ENCODE measurements at places on chromosomes 7 and 10.

- DNase-seq, result no peak
Measured at GRCh38 chr10:77926566-77927401, at the start of gene DLG5. TSS of gene DLG5 (minus strand) at chr10:77926755. CDS start at chr10:77926520, 235 bp downstream.

- no peak for DNase-seq
Measured at GRCh38 chr10:121449482-121449924, 148.7 kb downstream of the FGFR2 start.

DNA sequence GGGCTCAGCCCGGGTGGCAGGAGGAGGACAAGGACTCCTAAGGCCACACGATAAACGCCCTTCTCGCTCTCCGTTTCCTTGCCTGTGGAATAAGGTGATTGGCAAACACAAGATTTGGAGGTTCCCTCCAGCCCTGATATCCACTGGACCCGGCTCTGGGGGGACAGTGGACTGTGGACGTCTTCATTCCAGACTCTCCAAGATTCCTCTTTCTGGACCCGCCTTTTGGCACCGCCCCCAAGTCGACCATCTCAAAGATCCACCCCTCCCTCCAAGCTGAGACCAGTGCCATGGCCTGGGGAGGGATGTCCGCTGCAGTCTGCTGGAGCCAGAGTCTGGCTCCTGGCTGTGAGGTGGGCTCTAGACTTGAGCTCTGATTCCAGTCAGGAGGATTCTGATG, 23.6 kb downstream of the ZNF783 start:
- no peak for DNase-seq

GRCh38 chr7:74545921-74546320, 92.2 kb downstream of the GTF2IRD1 start:
- DNase-seq, result no peak

DNA sequence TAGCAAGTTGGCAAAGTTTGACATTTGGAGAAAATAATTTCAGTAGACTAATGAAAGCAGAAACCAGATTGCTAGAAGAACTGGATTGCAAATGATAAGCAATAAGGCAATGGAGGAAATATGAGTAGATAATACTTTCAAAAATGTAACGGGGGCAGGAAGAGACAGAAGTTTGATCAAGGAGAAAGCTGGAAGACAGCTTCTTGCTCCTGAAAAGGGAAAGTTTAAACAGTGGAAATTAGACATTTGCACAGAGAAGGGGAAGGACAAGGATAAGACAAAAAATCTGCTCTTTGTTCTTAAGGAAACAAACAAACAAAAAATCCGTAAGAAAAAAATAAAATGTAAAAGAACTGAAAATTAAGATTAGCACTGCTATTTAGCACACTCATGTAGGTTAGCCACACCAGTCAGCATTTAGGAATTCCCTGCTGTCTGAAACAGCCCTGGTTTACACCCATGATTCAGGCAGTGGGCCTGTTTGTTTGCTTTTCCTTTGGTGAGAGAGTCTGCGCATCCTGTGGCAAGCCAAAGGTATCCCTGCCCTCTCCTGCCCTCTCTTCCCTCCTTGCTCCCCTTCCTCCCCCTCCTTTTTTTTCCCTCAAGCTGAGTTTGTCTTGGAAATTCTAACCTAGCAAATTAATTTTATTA, 104.3 kb upstream of the CAV2 start:
- DNase-seq, result no peak

DNA sequence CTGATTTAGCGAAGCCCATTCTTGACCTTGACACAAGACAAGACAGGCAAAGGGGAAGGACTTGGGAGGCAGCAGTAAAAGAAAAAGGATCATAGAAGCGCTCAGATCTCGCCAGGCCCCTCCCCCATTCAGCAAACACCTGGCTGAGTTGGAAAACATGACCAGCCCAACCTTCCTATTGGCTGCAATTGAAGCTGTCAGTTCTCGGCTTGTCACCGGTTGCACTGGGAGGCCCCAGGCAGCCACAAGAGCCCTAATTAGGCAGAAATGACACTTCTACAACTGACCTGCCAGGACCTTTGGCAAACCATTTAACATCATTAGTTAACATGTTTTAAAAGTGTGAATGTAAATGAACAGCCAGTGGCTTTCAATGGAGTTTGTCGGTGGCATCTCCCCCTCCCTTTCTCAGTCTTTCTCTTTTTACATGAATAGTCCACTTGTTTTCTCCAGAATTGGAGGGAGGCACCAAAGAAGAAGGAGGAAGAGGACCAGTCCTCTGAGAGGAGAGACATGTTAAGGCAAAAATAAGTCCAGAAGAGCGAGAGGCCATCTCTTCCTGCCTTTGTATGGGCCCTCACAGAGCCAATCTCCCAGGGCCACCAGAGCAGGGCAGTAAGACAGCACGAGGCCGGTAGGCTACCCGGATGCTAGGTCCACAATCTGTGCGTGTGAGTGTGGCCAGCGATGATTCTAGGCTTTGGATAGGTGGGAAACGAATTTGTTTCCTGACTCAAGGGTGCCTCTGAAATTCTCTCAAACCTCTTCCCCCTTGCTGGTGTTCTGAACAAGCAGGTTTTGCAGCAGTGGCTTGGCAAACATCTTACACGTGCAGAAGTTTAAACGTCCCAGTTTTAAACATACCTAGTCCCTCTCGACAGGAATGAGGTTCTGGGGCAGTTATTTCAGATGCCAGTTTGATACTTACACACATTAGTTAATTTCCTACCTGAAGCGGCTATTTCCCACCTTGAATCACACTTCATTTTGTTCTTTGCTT, 15.0 kb upstream of the ENO4 start:
- DNase-seq, result no peak

DNA sequence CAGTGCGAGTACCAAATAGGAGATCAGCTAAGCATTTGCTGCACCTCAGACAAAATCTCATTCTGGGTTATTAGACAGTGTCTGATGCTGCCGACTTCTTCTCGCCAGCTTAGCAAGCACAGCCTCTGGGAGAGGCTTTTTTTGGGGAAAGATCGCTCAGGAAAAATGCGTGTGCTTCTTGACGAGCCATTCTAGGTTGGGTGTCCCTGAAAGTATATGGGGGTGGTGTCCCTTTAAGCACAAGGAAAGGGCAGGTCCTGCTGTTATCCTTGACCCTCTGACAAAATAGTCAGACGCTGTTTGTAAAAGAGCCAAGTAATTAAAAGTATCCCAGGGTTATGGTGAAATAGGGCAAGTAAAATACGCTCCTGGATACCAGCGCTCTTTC, 540.1 kb upstream of the FZD8 start:
- DNase-seq, result no peak

- no peak for DNase-seq
Measured at GRCh38 chr10:125035136-125035535, 93.2 kb downstream of the ZRANB1 start.

DNA sequence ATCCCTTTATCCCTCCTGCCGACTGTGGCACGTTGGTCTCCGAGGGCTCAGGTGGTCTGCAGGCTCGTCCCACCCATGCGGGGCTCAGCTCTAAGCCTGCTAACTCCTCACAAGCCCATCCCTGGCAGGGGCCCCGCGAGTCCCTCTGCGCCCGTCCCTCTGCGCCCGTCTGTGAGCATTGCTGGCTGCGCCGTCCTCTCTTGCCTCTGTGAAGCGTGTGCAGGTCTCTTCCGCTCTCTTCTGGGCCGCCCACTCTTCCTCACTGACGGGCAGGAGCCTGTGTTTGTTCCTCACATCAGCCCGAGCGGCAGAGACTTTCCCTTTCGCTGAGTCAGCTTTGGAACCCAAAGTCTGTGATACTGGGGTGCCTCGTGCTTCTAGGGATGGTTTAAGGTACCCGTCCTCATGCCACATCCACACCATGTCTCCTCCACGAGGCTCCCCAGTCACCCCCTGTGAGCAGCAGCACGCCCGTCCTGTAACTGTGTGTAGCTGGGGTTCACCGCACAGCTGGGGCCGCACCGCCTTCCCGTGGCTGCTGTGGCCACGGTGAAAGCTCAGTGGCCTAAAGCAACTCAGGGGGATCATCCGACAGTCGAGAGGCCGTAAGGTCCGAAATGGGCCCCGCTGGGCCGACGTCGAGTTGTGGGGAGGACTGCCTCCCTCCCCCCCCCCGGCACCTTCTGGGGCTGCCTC, 35.5 kb downstream of the ADGRA1 start:
- DNase-seq, result no peak

DNA sequence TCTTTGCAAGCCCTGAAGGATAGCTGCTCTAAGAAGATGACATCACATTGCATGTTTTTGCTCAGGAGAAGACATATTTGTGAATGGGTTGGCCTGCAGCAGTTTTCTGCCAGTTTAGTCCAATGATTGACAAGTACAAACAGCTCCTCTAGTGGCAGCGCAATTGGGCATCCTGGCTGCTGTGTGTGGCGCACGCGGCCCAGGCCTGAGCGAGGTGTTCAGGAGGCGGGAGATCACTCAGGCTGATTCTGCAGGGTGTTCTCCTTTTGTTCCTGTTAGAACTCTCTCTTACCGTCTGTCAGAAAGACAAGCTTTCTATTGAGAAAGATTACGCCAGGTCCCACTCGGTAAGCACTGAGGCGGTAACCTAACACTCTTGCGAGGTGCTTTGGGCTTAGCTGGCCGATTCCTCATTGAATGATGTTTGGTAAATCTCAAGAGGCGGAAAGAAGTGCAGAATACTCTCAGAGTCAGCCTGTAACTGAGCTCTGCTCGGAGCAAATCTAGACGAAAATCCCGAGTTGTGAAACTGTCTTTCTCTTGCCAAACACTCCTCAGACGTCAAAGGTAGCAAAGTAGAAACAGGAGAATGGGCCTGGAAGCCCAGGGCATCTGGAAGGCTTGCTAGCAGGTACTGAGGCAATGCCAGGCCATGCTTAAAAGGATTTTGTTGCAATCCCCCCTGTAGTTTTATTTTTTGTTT, 219.2 kb upstream of the BMPER start:
- no peak for DNase-seq

DNA sequence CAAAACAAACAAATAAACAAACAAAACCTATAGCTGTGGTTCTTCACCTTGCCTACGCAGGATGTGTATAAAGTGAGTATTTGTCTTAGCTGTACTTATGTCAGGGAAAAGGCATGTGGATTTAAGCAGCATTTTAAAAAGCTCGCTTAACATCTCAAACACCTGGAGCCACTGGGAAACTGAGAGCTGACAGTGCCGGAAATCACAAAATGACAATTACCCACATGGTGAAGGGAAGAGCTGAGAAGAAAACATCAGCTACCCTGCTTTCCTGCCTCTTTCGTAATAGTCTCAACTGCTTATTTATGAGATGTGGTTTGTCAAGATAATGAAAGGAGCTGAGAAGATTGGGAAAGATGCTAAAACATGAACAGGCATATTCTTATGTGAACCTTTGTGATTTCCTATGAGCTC, 31.1 kb upstream of the MSMB start:
- DNase-seq, result no peak

DNA sequence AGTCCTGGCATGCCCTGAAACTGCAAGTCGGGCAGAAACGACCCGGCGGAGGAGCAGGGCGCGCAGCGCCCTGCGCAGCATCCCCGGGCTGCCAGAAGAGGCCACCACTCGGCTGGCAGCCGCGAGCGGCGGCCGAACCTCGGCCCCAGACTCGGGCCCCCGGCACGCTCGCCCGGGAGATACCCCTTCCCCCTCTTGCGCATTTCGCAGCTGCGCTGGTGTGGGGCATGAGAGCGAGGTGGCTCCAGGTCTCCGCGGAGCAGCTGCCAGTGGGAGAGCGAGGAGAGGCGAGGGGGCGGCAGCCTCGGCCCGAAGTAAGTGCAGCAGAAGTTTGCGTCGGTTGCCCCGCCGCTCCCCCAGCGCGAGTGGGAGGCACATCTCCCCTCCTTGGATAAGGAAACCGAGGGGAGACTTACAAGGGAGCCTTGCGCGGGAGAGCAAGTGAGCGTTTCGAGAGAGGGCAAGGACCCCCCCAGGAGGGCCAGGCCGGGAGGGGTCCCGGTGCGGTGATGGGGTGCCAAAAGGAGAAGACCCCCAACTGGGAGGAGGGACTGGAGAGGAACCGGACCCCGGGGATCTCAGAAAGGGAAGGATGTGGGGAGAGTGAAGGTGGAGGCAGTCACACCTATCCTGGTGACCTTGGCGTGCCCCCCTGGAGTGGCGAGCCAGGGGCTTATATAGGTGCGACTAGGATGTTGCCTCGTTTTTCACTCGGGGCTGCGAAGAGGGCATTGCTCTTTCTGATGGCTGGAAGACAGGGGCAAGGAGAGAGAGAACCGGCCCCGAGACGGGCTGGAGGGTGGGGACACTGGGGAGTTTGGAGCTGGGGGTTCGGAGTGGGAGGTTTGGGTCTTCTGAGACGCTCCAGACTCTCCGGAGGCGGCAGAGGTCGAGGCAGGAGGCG, 256.3 kb downstream of the OTUD1 start:
- DNase-seq, result no peak

- no peak for DNase-seq
Measured at GRCh38 chr7:155361346-155361680, 63.6 kb downstream of the INSIG1 start.

DNA sequence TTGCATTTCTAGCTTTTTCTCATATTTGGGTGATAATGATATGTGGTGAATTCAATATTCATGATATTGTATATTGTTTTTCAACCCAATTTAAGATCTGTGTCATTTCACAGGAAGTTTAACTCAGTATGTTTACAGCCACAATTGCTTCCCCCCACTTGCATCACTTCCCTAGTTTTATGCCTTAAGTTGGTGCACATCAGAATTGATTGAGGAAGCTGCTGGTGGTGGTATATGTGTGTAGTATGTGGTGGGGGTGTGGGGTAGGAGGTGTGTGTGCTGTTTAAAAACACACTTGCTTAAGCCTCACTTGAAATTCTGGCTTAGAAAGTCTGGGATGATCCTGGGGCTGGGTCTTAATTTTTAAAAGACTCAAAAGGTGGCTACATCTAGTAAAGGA, 245.1 kb upstream of the AOAH start:
- no peak for DNase-seq

DNA sequence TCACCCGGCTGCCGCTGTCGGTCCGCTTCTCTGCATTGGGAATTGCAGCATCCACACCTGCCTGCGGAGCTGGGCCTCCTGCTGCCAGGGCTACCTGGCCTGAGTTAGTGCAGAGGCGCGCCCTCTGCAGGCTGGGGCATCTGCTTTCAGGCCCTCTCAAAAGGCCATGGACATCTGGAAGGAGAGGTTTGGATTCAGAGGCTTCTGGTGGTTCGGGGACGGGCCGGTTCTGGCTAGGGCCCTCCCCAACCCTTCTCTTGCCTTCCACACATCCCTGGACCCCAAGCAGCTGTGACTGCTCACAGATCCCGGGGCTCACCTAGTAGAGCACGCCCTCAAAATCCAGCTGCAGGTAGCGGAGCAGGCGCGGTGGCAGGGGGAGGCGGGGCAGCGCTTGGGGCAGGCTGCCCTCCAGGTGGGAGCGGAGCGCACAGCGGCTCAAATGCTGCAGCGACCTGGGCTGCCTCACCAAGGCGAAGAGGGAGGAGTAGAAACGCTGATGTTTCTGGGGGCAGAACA, 8.4 kb upstream of the GBX1 start:
- no peak for DNase-seq

- no peak for DNase-seq
Measured at GRCh38 chr7:2266911-2267310, 24.9 kb downstream of the NUDT1 start.

GRCh38 chr10:59133841-59134593, 42.4 kb upstream of the PHYHIPL start:
- no peak for DNase-seq

DNA sequence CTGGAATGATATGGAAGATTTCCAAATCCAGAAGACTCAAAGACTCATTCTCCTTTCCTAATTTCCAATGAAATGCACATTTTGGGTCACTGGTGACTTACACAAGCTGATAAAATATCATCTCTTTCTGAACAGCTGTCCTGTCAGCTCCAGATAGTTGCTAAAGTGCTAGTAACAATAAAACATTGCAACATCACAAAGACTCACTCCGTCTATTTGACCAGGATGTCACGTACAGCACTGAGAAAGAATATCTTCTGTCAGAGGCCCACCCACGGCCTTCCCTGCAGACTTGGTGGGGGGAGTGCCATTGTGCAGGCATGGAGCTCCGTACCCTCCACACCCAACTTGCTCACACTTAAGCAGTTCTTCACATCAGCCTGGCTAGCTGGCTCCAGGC, 78.9 kb upstream of the EGR2 start:
- DNase-seq, result no peak

Data from stimulated activated CD4-positive, alpha-beta T cell treated with anti-CD3 and anti-CD28 coated beads, Interleukin-15, amount 100 ng/mL, for 1 hour (primary cell).